Daoy (cell line): ENCODE measurements at places on chromosomes 7 and 10. TPM values are rescaled to one million over a fixed set of nuclear protein-coding genes. Genes with fewer than 3 reads are reported as not detected.

DNA sequence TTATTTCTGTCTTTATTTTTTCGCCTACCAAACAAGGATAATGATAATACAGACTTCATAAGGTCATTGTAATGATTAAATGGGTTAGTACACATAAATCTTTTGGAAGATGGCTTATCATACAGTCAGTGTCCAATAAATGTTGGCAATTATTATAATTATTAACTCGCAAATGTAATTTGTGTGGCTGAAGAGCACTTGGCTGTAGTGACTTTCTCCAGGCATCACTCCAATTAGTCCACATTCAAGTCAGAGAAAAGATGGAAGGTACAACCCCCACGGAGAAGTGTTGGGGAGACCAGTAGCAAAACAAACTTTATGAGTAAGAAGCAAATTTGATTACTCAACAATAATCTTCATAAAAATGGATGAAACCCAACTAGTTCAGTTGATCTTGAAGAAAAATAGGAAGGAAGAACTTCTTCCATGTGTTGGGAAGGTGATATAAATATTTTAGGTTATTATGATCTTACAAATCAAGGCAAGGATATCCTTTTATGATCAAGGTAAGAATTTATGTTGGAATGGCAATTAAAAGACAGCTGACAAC lies 5.1 kb downstream of the AOAH start:
- DNase-seq = no peak

GRCh38 chr7:43117861-43118260 lies 5.4 kb downstream of the HECW1 start:
- DNase-seq = no peak

GRCh38 chr10:65197935-65198334 lies 1676.7 kb downstream of the REEP3 start:
- no peak for DNase-seq

The SORBS1 gene
- total RNA-seq = 4.9 and 5.4 TPM in 2 replicates

The ODAD2 gene
- total RNA-seq = 1.9 and 2.3 TPM in 2 replicates

The RGR gene
- not detected in 2 replicates for total RNA-seq

The FAM180A gene
- total RNA-seq = not detected in 2 replicates
